ENCODE measurements at places on chromosomes 5 and 9.

GRCh38 chr5:149412783-149413476 lies 33.8 kb upstream of the IL17B start:
- DNase-seq = no peak

- no peak for DNase-seq
Observed at GRCh38 chr5:114957384-114957783, 212.3 kb downstream of the TRIM36 start.

GRCh38 chr5:138824924-138825863 lies 49.9 kb downstream of the LRRTM2 start:
- no peak for DNase-seq

DNA sequence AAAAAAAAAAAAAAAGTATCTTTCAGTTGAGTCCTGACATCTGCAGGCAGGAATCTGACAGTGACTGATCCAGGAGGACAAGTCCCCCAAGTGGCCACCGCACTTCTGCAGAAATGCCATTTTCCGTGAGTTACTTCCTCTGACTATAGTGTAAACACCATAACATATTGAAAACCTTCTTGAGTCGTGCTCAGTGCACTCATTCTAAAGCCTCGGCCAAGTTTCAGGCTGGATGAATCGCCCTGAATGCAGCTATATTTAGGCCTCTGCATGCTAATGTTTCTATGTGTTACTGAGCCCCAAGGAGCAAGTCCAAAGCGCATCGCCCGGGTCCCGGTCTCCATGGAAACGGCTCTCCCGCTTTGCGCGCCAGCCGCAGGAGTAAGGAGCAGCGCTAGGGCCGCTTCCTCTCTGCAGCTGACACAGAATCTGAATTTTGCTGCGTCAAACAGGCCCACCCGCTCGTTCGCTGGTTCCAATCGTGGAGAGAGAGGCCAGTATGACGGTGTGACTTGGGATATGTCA lies 335.4 kb downstream of the MSX2 start:
- DNase-seq = no peak

- DNase-seq = no peak
Observed at GRCh38 chr9:72977670-72978069, 24.8 kb upstream of the ALDH1A1 start.

GRCh38 chr5:139092741-139093343 lies 105.3 kb downstream of the SIL1 start:
- no peak for DNase-seq

DNA sequence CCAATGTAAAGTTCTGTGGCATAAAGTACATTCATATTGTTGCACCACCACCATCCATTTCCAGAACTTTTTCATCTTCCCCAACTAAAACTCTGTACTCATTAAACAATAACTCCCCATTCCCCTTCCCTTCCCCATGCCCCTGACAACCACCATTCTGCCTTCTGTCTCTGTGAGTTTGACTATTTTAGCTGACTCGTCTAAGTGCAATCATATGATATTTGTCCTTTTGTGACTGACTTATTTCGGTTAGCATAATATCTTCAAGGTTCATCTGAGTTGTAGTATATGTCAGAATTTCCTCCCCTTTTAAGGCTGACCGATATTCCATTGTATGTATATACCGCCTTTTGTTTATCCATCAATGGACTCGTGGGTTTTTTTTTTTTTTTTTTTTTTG lies 29.0 kb upstream of the SMU1 start:
- no peak for DNase-seq

DNA sequence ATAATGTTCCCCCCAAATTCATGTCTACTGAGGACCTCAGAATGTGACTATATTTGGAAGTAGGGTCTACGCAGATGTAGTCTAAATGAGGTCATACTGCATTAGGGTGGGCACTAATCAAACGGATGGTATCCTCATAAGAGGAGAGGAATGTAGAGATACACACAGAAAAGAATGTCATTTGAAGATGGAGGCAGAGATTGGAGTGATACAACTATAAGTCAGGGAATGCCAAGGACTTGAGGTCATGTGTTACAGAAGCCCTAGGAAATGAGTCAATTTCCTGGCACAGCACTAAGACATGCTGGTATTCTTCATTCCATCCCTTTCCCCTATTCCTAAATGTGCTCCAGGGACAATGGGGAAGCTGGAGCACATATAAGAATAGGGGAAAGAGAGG lies 758 bp upstream of the PDCD1LG2 start:
- DNase-seq = no peak

DNA sequence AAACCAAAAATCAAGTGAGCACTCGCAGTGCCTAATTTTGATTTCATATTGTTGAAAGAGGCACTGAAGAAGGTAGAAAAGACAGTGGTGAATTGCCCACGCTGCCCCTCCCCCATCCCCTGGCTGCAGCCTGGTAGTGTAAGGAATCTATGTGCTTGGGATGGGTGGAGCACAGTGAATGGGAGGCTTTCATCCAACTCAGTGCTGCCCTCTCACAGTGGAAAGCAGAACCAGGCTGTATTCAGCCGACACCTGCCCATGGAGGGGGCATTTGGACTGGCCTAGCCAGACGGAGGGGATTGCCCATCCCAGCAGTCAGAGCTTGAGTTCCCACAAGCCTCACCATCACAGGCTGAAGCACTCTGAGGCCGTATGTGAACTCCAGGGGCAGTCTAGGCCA lies 800.4 kb upstream of the DMAC1 start:
- no peak for DNase-seq

- DNase-seq = no peak
Observed at GRCh38 chr5:52996979-52997378, 7.8 kb downstream of the ITGA2 start.

- no peak for DNase-seq
Observed at GRCh38 chr9:68711281-68711680, 6.2 kb downstream of the PIP5K1B start.

DNA sequence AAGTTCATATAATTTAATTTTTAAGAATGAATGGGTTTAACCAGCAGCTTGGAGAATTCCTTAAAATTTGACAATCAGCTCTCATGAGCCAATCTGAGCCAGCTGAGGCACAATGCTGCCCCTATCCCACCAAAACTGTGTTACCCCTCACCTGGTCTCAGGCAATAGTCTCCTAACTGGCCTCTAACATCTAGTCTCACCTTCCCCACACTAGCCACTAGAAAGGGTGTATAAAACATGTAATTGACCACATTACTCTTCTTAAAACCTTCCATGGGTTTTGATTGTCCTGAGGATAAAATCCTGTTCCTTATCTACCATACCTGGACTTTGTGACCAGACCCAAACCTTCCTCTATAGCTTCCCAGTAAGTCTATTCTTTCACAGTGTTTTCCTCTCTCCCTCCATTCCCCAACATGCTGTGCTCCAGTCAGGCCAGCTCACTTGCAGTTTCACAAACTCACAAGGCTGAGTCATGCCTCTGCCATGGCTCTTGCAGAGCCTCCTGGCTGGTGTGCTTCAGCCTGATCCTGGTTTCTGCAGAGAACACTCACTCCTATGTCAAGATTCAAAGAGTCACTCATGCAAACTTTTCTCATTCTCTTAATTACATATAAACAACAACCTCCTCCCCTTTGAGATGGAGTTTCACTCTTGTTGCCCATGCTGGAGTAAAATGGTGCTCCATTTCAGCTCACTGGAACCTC lies 16.0 kb upstream of the ZCCHC7 start:
- DNase-seq = no peak

DNA sequence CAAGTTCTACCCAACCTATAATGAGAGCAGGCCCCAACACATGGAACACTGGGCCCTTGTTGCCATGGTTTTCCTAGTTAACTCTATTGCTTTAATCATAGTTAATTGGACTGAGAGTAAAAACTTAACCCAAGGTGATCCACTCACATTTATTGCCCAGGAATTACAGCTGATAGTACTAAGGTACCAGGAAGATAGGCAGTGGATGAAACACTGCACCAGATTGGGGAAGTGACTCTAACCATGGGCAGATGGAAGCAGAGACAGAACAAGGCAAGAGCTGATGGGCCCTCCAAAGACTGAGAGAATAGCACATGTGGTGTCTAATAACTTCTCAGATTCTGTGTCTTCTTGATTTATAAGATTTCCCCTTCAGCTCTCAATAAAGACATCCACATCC lies 145.7 kb upstream of the TRIM32 start:
- no peak for DNase-seq

- DNase-seq = no peak
Observed at GRCh38 chr5:135317286-135317685, 81.7 kb downstream of the MACROH2A1 start.

DNA sequence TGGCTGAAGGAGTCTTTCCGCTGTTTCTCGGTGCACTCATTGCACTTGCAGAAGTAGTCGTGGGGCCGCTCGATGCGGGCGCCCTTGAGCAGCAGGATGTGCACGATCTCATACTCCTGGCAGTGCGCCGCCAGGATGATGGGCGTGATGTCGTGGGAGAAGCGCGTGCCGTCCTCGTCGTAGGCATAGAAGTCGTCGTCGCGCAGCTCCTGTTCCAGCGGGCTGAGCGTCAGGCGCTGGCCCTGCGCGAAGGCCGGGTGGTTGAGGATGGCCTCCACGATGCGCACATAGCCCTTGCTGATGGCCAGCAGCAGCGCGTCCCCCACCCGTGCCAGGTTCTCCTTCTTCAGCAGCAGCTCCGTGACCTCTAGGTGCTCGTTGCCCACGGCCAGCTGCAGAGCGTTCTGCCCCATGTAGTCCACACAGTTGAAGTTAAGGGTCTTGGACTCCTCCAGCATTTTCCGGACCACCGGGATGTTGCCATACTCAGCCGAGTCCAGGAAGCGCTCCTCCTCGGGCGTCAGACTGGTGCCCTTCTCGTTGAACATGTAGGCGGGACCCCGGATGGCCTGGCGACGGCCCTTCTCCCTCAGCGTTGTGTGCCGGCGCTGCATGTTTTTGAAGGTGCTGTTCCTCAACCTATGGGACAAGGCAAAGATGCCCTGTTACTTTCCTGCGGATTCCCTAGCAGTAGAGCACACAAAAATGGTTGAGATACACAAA lies 8.4 kb downstream of the TRPC7 start:
- DNase-seq = no peak

- DNase-seq = no peak
Observed at GRCh38 chr9:16238623-16239138, 631.8 kb downstream of the BNC2 start.

- DNase-seq = peak; percentile 36
Observed at GRCh38 chr5:109410389-109411148, 795 bp upstream of the PJA2 start.

- DNase-seq = no peak
Observed at GRCh38 chr5:135391869-135392255, 7.2 kb downstream of the MACROH2A1 start.

GRCh38 chr9:95443301-95443700 lies 73.5 kb downstream of the PTCH1 start:
- DNase-seq = no peak

DNA sequence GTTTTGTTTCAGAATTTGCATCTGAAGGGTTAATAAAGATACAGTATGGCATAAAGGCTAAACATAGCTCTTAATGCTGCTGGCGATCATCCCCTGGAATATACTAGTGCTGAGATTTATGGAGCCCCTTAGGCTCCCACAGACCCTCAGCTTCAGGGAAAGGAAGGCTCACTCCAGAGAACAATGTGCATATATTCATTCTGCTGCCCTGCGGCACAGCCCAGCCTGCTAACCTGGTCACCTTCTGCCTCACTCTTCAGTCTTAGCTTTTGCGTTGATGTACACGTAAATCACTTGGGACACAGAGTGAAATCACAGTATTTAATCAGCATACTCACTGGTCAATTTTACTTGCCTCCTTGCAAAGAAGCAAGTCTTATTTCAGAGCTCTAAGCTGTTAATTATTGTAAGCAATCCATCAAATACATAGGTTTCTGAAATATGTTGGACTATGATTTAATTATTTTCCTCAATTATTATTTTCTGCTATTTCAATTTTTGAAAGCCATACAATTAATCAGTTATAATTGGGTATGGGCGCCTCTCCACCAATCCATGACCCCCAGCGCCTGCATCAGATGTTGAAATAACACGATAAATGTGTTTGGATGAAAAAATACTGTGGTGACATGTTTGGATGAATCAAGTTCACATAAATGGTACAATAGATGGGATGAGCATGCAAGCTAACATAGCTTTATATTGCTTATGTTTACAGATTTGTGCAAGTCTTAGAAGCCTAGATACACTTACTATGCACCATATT lies 11.4 kb upstream of the ACOT12 start:
- DNase-seq = no peak

- DNase-seq = no peak
Observed at GRCh38 chr5:1662559-1663085, 137.0 kb downstream of the MRPL36 start.

- no peak for DNase-seq
Observed at GRCh38 chr5:160289356-160289651, 23.1 kb downstream of the CCNJL start.

- no peak for DNase-seq
Observed at GRCh38 chr9:97555164-97555563, 53.7 kb downstream of the TMOD1 start.

GRCh38 chr9:12851341-12852090 lies 76.7 kb downstream of the LURAP1L start:
- no peak for DNase-seq

DNA sequence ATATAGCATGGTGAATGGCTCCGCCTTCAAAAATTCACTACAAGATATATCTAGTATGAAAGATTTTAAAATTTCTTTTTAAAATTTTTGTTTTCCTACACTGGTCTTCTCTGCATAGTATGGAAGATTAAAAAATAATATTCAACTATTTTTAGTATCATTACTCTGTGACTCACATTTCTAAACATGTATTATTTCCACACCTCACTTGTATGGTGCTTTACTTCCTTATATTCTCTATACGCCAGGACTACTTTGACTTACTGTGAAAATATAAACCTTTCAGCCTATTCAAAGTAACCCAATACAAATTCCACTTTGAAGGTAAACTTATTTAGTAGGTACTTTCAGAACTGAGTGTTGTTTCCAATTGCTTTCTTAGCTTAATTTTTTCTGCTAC lies 26.8 kb upstream of the TXNDC8 start:
- DNase-seq = no peak

DNA sequence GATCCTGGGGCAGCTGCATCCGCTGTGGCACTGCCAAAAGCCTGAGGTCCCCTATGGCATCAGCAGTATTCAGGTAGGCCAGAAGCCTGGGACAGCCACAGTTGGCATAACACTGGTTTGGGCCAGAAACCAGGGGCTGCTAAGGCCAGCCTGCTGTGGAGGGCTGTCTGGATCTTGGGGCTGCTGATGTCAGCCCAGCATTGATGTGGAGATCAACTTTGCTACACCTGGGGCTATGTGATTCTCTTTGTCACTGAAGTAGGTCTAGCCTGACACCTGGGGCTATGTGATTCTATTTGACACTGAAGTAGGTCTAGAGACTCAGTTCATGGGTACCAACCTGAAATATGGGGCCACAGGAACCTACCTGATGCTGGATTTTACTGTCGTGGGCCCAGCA lies 411.5 kb downstream of the RASEF start:
- no peak for DNase-seq

DNA sequence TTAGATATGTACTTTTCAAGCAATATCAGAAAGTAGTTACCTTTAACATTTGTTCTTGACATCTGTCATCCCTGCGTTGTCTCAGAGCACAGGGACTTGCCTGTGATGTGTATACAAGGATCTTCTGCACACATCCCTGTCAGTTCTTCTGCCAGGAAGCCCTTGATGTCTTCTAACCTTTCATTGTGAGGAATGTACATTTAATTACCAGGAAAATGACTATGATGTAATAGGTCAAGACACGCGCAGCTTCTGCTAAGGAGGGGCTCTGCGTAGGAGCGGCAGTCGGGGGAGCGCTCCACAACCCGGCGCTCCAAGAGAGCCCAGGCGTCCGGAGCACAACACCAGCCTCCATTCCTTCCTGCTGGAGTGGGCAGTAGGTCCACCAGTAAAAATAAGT lies 119.7 kb downstream of the IRX2 start:
- no peak for DNase-seq

All from activated CD4-positive, alpha-beta T cell treated with anti-CD3 and anti-CD28 coated beads, Interleukin-2, amount 50 U/mL, for 1 hour (primary cell).